ENCODE measurements at places on chromosomes 3 and 15.

- no peak for DNase-seq
Measured at GRCh38 chr3:37024092-37024491, 30.8 kb downstream of the MLH1 start.

- no peak for DNase-seq
Measured at GRCh38 chr3:25910997-25911396, 121.1 kb downstream of the OXSM start.

DNA sequence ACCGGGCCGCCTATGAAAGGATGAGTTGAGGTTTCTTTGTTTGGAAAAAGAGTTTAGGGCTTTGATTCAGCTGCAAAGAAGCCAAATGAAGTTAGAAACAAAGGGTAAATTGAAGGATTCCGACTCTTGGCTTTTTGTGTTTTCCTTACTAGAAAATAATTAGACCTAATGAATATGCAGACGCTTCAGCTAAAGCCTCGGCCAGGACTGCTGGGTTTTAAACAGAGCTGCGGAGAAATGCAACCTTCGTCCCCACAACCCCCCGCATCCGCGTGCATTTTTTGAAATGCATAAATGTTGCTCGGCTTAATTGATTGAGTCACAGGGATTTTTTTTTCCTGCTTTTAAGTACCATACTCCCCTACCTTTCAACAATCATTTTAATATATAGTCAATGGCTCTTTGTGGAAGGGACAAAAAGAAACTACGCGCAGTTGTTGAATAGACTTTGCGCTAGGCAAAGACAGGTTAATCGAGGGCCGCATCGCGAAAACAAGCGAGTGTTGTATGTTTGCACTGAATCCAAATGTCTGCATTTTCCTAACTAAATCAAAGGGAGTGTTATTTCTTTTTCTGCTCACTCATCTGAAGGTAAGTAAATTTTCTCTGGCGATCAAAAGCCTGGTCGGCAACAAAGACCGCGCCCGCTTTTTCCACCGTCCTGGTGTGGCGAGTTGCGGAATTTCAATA is 1.3 kb upstream of the ZIC4 start:
- no peak for DNase-seq

DNA sequence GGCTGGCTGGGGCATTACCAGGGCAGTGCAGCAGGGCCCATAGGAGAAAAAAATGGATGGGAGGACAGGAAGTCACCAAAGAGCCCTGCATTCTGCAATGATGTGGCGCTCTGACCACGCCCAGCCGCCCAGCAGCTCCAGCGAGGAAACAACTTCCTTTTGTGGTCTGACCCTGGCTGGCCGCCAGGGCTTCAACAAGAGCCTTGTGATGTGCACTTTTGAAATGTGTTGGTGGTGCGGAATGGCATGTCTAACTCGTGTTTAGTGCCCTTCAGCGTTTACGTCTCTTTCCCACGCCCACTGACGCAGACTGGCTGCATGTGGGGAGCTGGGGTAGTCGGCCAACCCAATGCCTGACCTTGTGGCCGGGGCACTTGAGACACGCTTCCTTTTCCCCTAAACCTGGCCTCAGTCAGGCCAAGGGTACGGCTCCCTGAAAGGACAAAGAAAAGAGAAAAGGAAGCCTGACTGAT is 81.9 kb upstream of the CTNNB1 start:
- peak; percentile 84 for DNase-seq

DNA sequence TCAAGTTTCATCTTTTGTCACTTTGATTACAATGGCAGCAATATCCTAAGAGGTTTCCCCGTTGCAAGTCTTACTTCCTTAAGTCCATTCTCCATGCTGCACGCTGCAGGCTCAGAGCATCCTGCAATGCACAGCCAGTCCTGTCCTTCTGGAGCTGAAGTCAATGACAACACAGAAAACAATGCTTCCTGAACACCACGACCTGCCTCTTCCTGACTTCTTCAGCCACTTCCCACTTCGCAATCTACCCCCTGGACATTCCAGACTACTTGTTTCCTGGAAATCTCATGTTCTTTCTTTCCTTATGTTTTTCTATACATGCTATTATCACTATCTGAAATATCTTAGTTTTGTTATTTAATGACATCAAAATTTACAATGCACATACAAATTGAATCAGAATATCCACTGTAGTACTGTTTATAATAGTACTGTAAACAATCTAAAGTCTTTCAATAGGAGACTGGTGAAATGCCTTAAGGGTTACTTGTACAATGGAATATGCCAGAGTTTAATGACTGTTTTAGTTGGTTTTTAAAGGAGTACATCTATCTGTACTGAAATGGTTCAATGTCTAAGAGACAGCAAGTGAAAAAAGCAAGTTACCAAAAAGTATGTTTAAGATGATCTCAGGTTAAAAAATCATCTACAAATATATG is 113.7 kb upstream of the PRTG start:
- no peak for DNase-seq

DNA sequence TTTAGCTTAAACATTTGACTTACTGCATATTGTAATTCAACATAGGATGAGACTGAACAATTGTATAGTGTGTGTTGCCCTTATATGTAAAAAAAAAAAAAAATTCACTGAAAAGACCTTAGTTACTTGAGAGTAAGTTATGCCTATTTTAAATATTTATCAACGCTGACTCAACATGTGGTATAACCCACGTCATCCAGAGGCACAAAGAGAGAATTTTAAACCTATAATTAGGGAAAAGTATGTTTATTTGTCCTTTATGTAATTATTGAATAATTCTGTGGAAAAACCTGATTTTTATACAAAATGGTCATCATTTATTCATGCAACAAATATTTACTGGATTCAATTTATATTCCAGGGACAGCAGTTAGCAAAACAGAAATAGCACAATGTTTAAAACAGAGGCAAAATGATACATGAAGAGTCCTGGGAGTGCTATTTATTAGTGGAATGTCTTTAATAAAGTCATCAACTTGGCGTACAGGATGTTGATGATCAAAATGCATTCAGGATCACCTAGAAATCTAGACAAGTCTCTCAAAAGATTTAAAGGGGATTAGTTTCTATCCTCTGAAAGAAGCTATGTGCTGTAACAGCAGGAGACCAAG is 223.7 kb downstream of the PCCB start:
- DNase-seq: no peak

- DNase-seq: no peak
Measured at GRCh38 chr3:84092907-84093306, 865.9 kb upstream of the CADM2 start.

DNA sequence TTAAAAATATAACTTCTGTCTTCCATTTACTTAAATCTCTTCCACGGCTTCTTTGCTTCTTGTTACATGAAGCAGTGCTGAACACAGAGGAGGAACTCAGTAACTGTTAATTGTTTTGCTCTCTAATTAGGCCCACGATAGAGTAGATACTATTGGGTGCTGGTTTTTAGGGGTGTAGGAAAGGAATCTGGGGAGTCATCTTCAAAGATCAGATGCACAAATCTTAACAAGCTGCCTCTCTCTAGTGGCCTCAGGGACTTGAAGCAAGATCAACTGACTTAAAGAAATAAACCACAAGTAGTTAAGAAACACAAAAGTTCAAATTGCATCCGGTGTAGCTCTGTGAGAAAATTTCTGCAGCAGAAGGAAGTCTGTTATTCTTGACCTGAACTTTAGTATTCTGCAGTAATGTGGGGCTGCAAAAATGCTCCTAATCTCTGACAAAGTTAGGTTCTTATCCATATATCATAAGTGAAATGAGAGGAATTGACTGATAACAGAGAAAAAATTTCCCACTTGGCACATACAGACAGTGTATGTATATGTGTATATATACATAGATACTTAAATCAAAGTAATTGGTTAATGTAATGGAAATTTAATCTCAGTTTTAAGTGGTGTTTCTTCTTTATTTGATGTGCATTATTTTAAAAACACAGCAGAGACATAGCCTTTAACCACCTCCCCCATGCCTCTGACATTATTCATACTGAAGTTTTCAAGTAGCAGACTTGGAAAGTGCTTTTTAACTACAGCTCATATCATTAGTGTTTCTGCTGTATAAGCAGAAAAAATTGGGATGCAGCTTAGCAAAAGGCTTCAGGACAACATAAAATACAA is 51.8 kb downstream of the CHST2 start:
- DNase-seq: no peak

DNA sequence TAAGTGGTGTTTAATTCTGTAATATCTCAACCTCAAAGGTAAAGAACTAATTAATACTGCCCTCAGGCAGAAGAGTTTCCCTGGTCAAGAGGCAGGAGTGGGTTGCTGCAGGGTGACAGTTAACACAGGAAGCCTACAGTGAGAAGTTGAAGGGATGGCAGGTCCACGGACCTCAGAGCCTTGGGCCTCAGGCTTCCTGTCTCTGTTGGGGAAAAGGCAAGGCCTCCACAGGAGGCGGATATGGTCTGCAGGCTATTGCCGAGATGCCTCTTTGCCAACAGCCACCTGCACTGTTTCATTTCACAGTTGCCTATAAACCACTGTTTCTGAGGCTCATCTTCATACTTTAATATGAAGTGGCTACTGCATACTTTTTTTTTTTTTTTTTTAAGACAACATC is 33.3 kb upstream of the RPN1 start:
- no peak for DNase-seq

DNA sequence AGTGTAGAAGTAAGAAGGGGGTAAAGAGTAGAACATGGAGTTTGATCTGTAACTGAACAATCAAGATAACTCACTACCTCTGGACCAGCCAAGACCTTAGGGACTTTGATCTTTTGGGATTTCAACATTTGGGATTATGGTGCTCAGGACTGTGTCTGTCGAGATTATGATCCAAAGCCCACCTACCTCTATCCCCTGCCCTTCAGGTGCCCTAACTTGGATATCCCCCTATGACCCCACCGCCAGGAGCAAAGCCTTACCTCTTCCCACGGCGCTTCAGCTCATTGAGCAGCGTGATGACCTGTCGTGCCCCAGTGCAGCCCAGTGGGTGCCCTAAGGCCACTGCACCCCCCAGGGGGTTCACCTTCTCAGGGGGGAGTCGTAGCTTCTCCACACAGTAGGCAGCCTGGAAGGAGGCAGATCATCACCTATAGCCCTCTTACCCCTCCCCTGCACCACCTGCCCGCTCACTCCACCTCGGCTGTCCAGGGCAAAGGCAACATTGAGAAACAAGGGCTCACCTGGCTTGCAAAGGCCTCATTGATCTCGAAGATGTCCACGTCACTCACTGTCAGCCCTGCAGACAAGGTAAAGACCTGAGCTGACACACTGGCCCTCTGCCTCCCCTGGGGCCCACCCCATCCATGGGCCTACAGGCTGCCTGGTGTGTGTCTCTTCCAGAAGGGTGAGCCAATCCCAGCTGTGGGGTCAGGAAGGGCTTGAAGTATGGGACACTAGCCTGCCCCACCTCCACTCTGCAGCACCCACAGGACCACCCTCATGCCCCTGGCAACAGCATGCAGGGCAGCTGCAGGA is 11.4 kb downstream of the ACAA1 start:
- DNase-seq: no peak

DNA sequence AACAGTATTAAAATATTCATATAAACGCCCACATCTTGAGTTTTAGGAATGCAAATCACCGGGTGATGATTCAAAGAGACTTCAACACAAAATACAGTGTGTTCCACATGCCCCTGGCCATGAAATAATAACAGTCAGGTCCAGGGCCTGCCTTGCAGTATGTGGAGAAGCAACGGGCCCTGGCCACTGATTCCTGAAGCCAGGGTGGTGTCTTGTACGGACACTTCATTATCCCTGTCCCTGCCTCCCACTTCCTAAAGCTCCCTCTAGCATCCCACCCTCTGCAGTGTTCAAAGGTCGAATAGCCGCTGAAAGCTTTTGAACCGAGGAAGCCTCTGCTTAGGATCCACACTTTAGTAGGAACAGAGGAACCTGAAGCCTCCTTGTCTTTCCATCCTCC is 50.4 kb upstream of the PCSK6 start:
- DNase-seq: no peak
